ENCODE measurements at places on chromosomes 2 and 18.

DNA sequence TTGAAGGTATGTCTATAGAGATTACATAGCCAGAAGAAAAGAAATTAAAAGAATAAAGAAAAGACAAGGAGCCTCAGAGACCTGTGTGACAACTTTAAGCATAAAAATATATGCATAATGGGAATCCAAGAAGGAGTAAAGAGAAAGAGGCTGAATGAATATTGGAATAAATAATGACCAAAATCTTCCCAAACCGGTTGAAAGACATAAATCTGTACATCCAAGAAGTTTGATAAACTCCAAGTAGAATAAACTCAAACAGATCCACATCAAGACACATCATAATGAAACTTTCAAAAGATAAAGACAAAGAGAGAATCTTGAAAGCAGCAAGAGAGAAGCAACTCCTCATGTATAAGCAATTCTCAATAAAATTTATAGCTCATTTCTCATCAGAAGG lies 132.4 kb upstream of the ZNF516 start:
- H3K4me1 ChIP-seq, result no peaks in the 10 kb centered on the region
- no peaks in the 10 kb centered on the region for H3K36me3 ChIP-seq
- H3K4me3 ChIP-seq, result no peak overlapping the region

DNA sequence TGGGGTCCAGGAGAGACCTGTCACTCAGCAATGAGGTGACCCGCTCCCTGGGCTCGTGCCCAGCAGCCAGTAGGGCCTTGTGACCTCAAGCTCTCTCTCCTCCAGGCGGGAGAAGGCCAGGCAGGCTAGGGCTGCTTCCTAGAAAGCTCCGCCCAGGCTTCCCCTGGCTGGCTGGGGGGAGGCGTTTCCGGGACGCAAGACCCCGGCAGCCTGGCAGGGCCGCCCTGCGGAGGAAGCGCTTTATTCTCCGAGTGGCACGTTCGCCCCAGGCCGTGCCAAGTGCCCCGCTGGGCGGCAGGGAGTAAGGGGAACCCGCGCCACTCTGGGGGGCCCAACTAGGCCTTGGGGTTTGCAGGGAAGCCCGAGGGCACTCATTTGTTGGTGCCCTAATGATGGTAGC lies 21.2 kb upstream of the EPAS1 start:
- no peaks in the 10 kb centered on the region for H3K4me1 ChIP-seq
- H3K27ac ChIP-seq, result no peak overlapping the region
- no peaks in the 10 kb centered on the region for H3K27me3 ChIP-seq
- no peak for DNase-seq
- H3K4me3 ChIP-seq, result no peak overlapping the region
- no peaks in the 10 kb centered on the region for H3K36me3 ChIP-seq

- DNase-seq, result no peak
- H3K27ac ChIP-seq, result no peak overlapping the region
- H3K27me3 ChIP-seq, result peaks cover 5% of the 10 kb centered on the region
- no peaks in the 10 kb centered on the region for H3K36me3 ChIP-seq
- H3K4me3 ChIP-seq, result no peak overlapping the region
Observed at GRCh38 chr2:236731767-236732580, 162.3 kb downstream of the ACKR3 start.

GRCh38 chr2:75403991-75404428 lies 156.7 kb downstream of the EVA1A start:
- no peaks in the 10 kb centered on the region for H3K27me3 ChIP-seq
- H3K4me3 ChIP-seq, result no peak overlapping the region
- H3K4me1 ChIP-seq, result no peaks in the 10 kb centered on the region
- no peaks in the 10 kb centered on the region for H3K36me3 ChIP-seq
- no peak overlapping the region for H3K27ac ChIP-seq

DNA sequence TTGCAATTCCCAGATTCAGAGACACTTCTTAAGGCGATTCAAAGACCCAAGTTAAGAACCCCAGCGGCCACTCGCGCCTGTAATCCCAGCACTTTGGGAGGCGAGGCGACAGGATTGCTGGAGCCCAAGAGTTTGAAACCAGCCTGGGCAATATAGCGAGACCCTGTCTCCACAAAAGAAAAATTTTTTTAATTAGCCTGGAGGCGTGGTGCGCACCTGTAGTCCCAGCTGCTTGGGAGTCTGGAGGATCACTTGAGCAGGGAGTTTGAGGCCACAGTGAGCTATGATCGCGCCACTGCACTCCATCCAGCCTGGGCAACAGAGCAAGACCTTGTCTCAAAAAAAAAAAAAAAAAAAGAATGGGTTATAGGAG lies 585 bp upstream of the ANAPC1 start:
- peak overlapping the region; percentile 98 for H3K4me3 ChIP-seq
- no peak for DNase-seq
- H3K27me3 ChIP-seq, result no peaks in the 10 kb centered on the region

GRCh38 chr2:120878970-120879369 lies 143.3 kb downstream of the GLI2 start:
- H3K27ac ChIP-seq, result no peak overlapping the region
- H3K27me3 ChIP-seq, result no peaks in the 10 kb centered on the region
- no peak for DNase-seq
- H3K4me1 ChIP-seq, result no peaks in the 10 kb centered on the region
- H3K4me3 ChIP-seq, result no peak overlapping the region

DNA sequence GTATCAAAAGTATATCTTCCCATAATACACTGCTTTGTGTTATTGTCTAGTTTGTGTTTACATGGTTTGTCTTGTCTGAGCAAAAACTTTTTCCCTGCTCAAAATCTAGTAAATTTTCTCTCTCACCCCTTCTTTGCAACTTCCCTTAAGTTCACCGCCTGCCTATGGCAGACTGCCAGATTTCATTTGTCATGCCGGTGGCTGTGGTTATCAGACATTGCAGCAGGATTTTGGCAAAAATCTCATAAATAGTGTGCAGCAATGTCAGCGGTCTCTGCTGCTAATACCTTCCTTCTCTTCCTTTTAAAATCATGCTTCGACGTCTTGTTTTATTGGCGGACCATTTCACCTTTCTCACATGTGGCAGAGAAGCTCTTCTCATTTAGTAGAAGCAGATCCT lies 45.6 kb upstream of the TMEM178A start:
- no peak overlapping the region for H3K4me3 ChIP-seq
- DNase-seq, result no peak
- no peaks in the 10 kb centered on the region for H3K36me3 ChIP-seq

DNA sequence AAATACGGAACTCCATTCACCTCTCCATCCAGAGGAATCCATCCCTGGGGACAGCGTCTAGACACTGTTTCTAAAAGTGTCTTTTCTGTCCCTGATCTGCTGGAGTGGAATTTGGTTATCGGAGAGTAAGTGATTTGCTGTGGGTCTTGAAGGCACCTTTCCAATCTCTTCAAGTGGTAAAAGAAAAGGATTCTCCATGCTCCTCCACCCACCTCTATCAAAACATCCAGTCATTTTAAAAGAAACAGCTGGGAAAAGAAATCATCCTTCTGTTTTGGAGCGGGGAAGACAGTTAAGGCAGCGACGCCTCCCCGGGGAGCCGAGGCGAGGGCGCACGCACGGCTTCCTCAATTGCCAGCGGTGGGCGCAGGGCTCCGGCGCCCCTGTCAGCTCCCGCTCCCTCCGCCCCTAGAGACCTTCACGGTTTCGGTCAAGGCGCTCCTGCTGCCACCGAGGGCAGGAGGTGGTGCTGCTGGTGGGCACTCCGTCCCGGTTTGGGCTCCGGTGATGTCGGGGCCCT lies 547 bp downstream of the SLC35F5 start:
- no peak for DNase-seq
- no peaks in the 10 kb centered on the region for H3K27me3 ChIP-seq

DNA sequence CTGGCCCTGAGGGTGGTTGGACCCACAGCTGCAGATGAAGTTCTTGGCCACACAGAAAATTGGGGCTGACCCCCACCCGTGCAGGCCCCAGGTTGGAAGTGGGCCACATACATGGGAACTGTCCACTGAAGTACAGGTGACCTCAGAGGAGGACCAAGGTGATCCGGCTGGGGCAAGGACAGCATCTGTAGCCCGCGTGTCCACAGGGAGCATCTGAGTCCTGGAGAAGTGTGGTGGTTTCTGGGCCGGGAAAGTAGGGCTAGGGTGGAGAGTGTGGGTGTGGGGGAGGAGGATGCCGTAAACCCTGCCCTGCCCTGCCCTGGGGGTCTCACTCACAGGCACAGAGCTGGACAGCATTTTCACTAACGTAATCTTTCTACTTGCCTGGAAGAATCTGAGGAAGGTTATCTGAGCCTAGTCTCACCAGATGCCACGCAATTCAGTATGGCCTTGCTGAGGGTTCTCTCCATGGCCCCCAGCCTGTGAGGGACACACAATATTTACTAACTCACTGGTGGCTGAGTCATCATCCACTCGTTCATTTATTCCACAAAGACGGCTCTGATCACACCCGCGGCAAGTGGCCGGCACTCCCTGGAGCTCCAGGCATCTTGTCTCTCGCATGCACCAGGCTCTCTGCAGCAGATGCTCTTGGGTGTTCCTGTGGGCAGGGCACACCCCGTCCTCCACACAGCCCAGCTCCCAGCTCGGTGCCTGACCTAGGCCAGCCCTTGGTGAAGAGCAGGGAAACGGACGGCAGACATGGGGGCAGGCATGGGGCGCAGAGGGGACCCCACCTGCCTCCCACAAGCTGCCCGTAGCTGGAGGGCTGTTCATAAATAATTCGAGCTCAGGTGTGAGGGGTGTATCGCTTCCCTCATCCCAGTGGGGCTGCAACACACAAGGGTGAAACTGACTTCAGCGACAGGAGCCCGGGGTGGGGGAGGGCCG lies 51.2 kb downstream of the INHBB start:
- H3K4me3 ChIP-seq, result no peak overlapping the region
- peak overlapping the region; percentile 92 for H3K27ac ChIP-seq
- no peaks in the 10 kb centered on the region for H3K36me3 ChIP-seq
- peaks cover 49% of the 10 kb centered on the region for H3K4me1 ChIP-seq

DNA sequence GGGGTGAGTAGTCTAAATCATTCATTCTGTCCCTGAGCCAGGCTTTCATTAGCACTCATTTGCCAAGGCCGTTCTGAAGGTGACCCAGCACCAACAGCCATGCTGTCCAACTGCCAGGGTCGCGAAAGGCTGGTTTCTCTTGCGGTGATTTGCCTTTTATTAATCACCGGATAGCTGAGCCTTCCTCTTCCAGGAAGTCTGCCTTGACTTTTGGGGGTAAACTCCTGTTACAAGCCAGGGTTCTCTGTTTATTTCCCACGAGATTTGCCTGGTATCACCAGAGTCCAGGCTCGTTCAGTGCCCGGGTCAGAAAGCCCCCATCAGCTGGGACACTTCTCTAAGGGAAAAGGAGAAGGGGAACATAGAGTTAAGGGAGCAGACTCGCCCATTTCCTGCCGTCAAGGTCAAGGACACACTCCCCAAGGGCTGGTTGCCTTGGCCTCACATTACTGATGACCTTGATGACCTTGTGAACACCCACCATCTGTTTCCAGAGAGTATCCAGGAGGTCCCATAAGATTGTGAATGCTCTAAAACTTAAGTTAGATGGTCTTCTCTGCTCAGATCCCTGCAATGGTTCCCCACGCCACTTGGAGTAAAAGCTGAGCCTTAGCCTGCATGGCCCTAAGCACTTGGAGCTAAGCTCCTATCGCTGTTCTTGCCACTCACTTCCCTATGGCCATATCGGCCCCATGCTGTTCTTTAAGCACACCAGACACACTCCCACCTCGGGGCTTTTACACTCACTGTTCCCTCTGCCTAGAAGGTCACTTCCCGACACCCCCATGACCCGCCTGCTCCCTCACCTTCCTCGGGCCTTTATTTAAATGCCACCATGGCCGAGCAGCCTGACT lies 118.0 kb upstream of the STPG4 start:
- no peaks in the 10 kb centered on the region for H3K27me3 ChIP-seq
- no peaks in the 10 kb centered on the region for H3K36me3 ChIP-seq
- peak overlapping the region; percentile 68 for H3K4me3 ChIP-seq
- no peak for DNase-seq
- peak overlapping the region; percentile 73 for H3K27ac ChIP-seq
- H3K4me1 ChIP-seq, result peaks cover 17% of the 10 kb centered on the region

DNA sequence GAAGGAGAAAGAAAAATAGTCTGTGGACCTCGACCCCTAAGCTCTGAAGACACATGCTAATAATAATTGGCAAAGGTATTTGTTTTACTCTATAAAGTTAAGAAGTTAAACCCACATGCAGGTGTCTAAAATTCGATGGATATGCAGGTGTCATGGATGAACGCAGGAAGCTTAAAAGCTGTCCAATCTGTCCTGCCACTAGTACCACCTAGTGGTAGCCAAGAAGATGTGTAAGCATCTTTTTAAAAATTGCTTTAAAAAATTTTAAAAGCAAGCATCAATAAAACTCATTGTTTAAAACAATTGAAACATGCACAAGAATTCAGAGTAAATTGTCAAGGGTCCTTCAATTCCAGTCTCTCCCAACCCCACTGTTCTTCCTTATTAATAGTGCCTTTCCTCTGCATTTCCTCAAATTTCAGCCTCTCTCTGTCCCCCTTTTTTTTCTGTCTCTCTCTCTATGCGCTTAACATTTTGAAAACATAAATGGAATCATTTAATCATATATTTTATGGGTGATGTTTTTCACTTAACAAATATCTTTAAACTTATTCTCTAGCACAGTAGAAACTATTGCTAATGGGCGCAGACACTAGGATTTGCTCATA lies 30.6 kb upstream of the PPP3R1 start:
- no peaks in the 10 kb centered on the region for H3K4me1 ChIP-seq
- no peak overlapping the region for H3K27ac ChIP-seq

GRCh38 chr18:44817831-44818473 lies 137.3 kb downstream of the SETBP1 start:
- no peak overlapping the region for H3K27ac ChIP-seq
- no peak overlapping the region for H3K4me3 ChIP-seq
- DNase-seq, result no peak
- no peaks in the 10 kb centered on the region for H3K4me1 ChIP-seq
- no peaks in the 10 kb centered on the region for H3K27me3 ChIP-seq

DNA sequence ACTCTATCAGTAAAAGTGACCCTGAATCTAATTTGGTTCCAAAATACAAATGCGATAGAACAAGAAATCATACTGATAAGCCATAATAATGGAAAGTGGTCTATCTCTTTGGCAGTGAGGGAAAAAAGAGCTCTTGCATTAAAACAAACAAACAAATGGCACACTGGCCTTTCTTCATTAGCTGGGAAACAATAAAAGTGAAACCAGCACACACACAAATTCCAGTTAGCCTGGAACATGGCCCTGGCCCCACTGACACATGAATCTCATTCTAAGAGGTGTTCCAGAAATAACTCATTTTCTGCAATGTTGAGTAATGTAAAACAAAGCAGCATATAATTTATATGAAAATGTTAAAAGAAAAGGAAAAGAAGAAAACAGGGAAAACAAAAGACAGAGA lies 79.3 kb upstream of the TGFA start:
- no peak for DNase-seq
- no peaks in the 10 kb centered on the region for H3K4me1 ChIP-seq
- no peaks in the 10 kb centered on the region for H3K36me3 ChIP-seq
- H3K27ac ChIP-seq, result no peak overlapping the region
- H3K4me3 ChIP-seq, result no peak overlapping the region
- peaks cover 15% of the 10 kb centered on the region for H3K27me3 ChIP-seq

GRCh38 chr2:102317715-102318114 lies 6.4 kb downstream of the IL1RL1 start:
- no peak for DNase-seq
- H3K4me3 ChIP-seq, result no peak overlapping the region
- no peak overlapping the region for H3K27ac ChIP-seq
- no peaks in the 10 kb centered on the region for H3K4me1 ChIP-seq

Data from Panc1 (cell line).